Forelimb muscle (tissue), 1 donor: ENCODE measurements at places on chromosomes 7 and 10.

- no peak for DNase-seq
Observed at GRCh38 chr7:30877015-30877769, 34.5 kb upstream of the AQP1 start.

- no peak for DNase-seq
Observed at GRCh38 chr7:127885843-127886242, 145.4 kb downstream of the LRRC4 start.

- DNase-seq, result no peak
Observed at GRCh38 chr10:6346631-6347030, 143.9 kb downstream of the PFKFB3 start.

DNA sequence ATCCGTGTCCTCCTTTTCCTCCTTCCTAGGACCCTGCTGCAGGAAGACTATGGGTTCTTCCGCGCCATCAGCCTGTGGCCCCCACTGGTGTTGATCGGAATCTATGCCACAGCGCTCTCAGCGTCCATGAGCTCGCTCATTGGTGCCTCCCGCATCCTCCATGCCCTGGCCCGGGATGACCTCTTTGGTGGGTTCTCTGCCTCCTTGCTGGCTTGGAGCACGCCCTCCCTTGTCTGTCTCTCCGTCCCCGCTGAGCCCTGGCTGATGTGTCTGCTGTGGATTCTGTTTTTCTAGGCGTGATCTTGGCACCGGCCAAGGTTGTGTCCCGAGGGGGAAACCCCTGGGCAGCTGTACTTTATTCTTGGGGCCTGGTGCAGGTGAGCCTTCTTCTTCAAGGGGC lies 7.3 kb upstream of the TRIP6 start:
- no peak for DNase-seq

DNA sequence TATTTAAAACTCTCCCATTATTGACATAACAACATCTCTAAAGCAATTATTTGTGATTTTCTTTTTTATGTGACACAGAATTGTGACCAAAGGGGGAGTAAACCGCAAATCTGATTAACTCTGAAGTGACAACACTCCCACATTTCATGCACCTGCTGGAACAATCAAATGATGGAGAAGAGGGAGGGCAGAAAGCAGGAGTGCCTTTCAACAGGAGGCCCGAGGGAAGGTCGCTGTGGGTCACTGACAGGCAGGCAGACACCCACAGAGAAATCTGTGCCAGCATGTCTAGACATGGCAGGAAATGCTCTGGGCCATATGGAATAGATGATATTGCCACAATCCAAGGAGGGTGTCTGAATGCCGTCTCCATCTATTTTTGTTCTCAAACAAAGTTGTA lies 247.3 kb downstream of the DOCK4 start:
- no peak for DNase-seq

GRCh38 chr7:17144322-17144721 lies 154.1 kb upstream of the AHR start:
- no peak for DNase-seq

DNA sequence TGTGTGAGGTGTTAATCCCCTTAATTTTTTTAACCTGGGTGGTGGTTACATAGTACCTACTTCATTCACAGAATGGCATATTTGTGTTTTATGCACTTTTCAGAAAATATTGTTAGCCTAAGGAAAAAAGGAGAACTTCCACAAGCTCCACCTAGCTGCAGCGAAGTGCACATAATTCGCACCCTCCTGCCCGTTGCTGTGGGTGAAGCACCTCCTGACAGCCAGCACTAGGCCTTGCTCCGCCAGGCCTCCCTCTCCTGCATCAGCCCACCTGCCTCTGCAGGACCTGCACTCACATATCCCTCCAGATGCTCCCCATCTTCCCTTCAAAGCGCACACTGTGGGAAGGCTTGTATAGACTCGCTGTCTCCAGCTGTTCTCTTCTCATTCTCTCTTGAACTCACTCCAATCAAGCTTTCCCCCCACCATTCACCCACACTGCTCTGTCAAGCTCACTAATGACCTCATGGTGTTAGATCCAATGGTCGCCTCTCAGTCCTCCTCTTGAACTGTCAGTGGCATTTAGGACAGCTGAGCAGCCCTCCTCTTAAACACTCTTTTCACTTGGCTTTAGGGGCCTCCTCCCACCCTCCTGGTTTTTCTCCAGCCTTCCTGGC lies 20.7 kb upstream of the GRID1 start:
- DNase-seq, result no peak

GRCh38 chr7:92313055-92313454 lies 67.3 kb downstream of the ANKIB1 start:
- no peak for DNase-seq

DNA sequence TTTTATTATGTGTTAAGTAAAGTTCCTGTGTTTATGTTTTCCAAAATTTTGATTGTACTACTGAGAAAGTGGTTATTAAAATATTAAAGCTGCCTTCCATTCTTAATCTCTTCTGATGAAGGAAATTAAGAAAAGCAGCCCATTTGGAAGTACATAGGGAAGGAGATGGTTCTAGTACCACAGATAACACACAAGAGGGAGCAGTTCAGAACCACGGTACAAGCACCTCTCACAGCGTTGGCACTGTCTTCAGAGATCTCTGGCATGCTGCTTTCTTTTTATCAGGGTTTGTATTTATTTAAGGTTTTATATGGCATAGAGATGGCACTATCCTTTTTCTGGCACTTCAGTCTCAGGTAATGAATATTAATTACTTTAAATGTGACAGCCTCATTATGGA lies 111.6 kb downstream of the PHTF2 start:
- no peak for DNase-seq

DNA sequence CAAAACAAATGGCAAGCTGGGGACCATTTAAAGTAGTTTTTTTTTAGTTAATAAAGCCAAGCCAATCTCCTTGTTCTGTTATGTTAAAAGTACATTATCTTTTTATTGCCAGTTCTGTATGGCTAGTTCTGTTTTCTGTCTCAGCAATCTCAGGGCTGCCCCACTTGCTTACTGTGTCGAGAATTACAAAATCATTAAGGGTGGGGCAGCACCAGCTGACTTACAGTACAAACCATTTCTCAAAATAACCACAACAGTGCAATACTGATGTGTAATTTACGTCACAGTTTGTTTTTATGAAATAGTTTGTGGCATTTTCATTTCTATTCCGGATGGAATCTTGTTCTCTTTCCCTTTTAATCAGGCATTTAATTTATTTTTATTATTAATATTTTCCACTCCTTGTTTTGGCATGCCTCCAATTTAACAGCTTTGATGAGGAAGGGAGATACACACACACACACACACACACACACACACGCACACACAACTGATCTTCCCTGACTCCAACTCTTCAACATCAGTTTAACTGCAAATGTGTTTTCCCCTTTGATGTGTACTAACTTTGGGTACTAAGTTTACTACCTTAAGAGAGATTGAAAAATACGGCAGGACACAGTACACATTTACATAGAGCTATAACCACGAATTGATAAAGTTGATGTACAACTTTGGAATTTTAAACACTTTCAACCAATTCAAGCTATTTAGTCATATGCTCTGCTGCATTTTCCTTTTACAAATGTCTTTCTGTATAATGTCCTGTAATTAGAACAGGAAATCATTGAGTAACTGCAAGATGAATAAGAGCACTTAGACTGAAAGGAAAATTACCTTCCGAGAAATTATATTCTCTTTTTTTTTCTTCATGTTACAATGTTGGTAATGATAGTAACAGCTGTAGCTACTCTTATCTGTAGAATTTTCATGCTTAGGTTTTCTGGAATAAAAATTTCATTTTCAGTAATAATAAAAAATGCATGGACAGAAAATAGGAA lies 91.5 kb downstream of the ARID5B start:
- no peak for DNase-seq

DNA sequence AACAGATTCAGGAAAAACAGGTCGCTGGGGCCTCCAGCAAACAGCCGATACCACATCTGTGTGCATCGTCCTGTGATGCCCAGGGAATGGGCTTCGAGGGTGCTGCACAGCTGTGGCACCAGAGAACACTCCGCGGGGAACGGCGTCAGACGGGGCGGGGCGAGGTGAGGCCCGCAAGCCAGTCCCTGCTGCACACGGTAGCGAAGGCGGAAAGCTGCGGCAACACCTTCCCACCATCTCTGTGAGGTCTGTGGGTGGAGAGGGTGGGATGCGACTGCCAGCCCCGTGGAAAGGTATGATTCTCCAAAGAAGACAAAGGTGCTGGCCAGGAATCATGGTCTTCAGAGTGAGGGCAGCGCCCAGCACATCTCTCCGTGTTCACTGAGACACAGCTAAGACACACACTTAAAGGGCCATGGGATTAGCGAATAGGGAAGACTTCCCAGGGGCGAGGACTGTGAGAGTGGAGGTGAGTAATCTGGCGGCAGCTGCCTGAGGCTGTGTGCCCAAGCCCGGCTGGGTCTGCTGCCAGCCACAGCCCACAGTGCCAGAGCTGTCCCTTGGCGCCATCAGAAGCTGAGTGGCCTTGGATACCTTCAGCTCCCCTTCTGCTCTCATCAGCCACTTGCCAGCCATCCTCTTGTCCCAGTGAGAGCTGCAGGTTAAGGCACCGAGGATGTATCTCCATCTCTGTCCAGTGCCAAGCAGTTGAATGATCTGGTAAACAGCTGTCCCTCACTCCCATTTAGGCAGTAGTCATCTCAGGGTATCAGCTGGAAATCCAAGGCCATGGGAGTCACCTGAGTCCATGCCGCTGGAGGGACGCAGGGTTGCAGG lies 17.6 kb downstream of the PRKAG2 start:
- DNase-seq, result no peak

GRCh38 chr10:126013489-126014281 lies 117.3 kb downstream of the FANK1 start:
- DNase-seq, result no peak

DNA sequence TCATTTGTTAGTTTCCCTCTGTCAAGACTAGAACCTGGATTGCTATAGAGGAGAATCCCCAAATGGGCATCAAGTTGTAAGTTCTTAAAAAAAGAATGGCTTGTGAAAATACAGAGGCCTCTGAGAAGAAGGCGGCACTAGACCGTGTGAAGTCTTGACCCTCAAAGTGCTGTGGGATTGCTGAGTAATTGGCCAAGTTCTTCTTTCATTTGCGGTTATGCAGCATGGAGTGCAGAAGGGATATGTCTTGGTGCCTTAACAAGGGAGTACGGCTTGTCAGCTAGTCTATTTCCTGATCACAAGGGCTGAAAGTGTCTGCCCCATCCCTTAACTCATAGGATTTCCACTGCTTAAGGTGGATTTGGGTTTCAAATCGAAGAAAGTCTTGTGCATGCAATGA lies 81.2 kb downstream of the MKX start:
- DNase-seq, result no peak

DNA sequence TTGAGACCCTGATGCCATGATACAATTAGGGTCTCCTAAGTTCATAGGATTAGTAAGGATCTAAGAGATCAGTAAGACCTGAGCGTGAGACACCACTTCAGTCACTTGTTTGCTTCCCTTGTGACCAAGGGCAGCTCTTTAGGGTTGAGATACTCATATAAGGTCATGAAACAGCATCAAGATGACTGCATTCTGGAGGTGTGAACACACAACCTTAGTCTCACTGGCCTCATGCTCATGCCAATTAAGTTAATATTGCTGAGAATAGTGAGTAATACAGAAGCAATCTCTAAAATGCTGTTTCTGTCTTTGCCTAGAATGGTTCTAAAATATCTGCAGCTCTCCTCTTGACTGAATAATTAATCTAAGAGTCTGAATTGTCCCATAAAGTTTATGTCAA lies 39.6 kb upstream of the KLHL7 start:
- DNase-seq, result no peak

DNA sequence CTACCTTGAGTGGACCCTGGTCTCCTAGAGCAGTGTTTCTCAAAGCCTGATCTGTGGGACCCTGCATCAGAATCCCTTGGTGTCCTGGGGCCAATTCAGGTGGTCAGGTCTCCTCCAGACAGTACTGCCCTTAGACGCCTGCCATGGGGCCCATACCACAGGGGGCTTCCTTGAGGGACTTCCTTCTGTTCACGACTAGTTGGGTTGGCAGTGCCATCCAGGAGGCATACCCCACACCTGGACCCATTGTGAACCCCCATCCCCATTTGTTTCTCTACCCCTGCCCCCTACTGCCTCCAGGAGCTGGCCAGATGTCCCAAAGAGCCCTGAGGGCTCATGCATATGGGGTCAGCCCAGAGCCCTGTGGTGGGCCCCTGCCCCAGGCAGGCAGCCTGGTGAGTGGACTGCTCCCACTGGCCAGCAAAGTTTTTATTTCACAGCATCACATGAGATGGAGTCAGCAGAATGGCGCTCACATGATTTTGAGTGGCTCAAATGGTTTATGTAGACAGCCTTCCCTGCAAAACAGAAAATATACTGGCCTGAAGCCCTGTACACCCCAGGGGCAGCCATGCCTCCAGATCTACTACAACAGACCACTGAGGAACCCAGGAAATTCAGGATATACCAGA lies 259.9 kb upstream of the ZMIZ1 start:
- no peak for DNase-seq

DNA sequence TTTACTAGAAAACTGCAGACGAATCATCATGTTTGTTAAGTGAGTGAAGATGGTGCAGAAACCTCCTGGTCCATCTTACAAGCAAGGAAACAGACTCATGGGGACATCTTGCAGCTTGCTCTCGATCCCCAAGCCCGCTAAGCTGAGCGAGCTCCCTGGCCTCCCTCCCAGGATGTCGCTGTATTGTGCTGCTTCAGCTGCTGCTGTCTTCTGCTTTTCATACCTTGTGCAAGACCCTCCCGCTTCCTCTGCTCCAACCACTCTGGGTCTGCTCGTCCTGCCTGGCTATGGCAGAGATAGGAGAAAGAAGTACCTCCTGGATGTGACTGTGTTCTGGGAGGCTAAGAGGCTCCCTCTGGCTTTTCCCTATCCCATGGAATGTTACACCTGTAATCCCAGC lies 285.2 kb upstream of the FZD8 start:
- no peak for DNase-seq

GRCh38 chr10:110617425-110618229 lies 26.5 kb upstream of the RBM20 start:
- no peak for DNase-seq
